ENCODE measurements at places on chromosomes 2 and 18. TPM values are rescaled to one million over a fixed set of nuclear protein-coding genes. Genes with fewer than 3 reads are reported as not detected.
A peak's percentile ranks its signal among the peaks of the same experiment; 100 is the strongest.

CERKL gene
- not detected for total RNA-seq

PLGLB2 gene
- 0.15 TPM for total RNA-seq

GRCh38 chr2:100418406-100418962, 1.0 kb upstream of the CHST10 start:
- H3K36me3 ChIP-seq: no peaks in the 10 kb centered on the region
- H3K4me1 ChIP-seq: peaks cover 40% of the 10 kb centered on the region
- H3K4me3 ChIP-seq: peak overlapping the region; percentile 82
- no peak for DNase-seq
- H3K27me3 ChIP-seq: no peaks in the 10 kb centered on the region

- no peaks in the 10 kb centered on the region for H3K36me3 ChIP-seq
- no peaks in the 10 kb centered on the region for H3K27me3 ChIP-seq
- no peak for DNase-seq
- H3K27ac ChIP-seq: peak overlapping the region; percentile 20
- no peak overlapping the region for H3K4me3 ChIP-seq
Observed at GRCh38 chr2:105845976-105846375, 101.3 kb downstream of the NCK2 start.

All from WTC11 (cell line).